Nucleus accumbens (tissue), 56 donors: ENCODE measurements at places on chromosomes 2 and 18.

GRCh38 chr2:23788100-23788499 lies 138.8 kb downstream of the ATAD2B start:
- DNase-seq, result no peak

GRCh38 chr2:64946769-64947247 lies 42.4 kb upstream of the SLC1A4 start:
- DNase-seq, result no peak

DNA sequence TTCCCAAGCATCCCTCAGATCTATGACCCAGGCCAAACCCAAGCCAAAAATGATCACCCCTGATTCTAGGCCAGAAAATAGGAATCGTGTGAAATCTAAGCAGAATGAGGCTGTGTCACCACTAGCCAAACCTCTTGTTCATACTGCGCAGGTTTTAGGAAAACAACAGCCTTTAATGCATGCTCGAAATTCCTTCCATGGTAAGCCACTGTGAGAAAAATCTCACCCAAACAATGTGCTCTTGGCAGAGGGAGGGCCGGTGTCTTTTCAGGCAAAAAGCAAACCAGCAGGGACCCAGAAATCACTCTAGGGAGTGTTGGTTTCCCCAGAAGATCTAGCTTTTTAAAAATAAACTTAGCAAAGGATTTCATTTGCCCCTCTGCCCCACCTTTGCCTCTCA lies 71.2 kb upstream of the FOSL2 start:
- no peak for DNase-seq

DNA sequence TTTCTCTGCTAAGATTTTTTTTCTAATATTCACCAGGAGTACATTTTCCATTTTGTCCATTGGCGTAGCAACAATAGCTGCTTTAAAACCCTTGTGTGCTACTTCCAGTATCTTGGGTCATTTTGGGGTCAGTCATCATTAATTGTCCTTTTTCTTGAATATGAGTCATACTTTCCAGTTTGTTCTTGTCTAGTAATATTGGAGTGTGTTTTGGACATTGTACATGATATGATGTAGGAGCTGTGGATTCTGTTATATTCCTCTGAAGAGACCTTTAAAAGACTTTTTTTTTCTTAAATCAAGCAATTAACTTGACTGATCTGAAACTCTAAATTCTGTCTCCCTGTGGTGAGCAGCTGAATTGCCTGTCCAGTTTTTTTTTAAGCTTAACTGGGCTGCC lies 40.8 kb downstream of the AGPS start:
- no peak for DNase-seq

DNA sequence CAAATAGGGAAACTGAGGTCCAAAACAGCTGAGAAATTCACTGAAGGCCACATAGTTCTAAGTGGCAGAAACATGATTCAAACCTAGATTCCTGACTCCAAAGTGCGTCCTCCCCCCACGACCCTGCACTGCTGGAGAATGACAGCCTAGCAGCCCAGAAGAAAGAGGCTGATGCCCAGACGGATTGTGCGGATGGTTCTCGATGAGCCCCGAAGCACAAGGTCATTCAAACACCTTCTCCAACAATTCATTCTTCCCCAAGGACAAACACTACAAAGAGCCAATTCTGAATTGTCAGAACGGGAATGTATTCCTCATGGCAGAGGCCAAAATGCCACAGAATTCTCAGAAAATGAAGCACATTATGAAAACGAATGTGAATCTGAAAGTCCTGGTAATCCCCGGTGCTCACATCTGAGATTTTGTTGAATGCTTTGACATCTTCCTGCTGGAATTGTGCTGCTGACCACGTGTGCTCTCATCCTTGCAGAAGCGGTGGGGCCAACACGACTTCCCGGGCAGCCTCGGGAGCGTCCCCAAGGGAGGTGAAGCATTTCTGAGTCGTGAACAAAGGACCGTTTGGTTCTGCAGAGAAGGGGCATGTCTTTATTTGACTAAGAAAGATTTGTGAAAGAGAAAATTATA lies 337.0 kb downstream of the EIPR1 start:
- no peak for DNase-seq

DNA sequence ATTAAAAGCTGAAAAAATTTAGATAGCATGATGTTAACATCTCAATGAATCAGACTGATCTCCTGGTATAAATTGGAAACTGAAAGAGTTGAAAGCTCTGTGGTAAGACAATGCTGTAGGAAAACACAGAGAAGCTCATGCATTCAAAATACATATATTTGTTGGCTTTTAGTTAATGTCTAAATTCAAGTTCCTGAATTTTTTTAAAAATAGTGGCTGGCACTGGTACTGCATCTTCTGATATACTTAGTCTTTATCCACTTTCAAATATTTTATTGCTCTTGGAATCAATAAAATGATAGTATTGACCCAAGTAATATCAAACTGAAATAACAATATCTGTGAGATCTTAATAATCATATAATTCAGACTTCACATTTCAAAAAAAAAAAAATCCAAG lies 151.4 kb upstream of the FIGN start:
- no peak for DNase-seq

DNA sequence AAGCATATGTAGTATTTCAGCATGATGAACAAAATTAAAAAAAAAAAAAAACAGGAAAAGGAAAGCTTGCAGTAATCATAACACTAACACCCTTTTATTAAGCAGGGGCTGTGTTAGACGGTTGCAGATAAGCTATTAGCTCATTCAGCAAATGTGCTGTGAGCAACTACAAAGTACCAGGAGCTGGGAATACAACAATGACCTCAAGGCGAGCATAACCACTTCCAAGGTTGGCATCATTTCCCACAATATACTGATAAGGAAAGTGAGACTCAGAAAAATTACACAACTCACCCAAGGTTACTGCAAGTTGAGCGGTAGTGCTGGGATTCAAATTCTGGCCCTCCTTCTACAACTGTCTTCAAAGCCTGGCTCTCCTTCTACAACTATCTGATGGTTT lies 38.2 kb upstream of the ACTR3 start:
- no peak for DNase-seq

- no peak for DNase-seq
Measured at GRCh38 chr18:22346401-22346952, 71.2 kb downstream of the CTAGE1 start.

DNA sequence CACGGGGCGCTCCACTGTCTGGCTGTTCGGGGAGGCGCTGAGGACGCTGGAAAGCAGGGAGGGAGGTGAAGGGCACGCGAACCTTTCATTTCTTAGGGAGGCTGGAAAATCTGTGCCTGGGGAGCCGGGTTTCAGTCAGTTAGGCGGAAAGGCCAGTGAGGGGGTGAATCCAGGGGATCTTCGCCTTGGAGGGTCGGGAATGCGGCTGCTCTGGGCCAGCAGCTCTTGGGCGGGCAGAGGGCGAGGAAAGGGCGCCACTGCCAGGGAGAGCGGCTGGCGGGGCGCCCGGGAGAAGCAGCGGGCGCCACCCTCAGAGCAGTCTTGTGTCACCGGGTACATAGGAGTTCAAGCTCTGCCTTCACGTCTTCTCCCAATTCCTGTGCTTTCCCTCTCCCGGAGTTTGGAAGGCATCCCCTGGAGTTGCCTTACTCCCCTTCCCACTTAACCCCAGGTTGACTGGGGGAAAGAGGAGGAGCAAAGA lies 1.4 kb downstream of the CCDC85A start:
- peak; percentile 11 for DNase-seq

GRCh38 chr2:36756438-36756837 lies 59.9 kb downstream of the VIT start:
- no peak for DNase-seq

- no peak for DNase-seq
Measured at GRCh38 chr18:13934676-13935075, 19.3 kb upstream of the MC2R start.

- no peak for DNase-seq
Measured at GRCh38 chr2:233429175-233429897, 75.0 kb downstream of the DGKD start.
